ENCODE measurements at places on chromosomes 13 and 19. TPM values are rescaled to one million over a fixed set of nuclear protein-coding genes. Genes with fewer than 3 reads are reported as not detected.

The PROZ gene
- total RNA-seq: not detected

GRCh38 chr13:30845297-30846214, 60.5 kb upstream of the MEDAG start:
- DNase-seq: no peak

- no peak for DNase-seq
These were observed 12.5 kb downstream of the ARRDC2 start for GRCh38 chr19:18020212-18021085.

GRCh38 chr13:46982856-46983582, 86.2 kb upstream of the HTR2A start:
- no peak for DNase-seq

Data from glutamatergic neuron (in vitro differentiated cells).